ELR (cell line): ENCODE measurements at places on chromosomes 1 and 21.

DNA sequence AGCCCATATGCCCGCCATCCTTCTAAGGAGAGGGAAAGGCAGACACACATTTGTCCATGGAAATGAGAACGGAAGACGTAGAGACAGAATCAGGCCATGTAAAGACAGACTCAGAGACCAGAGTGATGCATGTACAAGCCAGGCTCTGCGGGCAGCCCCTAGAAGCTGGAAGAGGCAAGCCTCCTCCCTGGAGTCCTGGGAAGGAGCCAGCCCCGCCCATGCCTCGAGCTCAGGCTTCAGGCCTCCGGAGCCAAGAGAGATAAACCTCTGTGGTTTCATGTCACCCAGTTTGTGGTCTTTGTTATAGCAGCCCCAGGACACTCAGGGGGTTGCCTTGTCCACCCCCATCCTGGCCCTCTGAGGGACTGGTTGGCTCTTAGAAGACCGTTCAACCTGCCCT, 11.6 kb downstream of the PDE9A start:
- DNase-seq = no peak

DNA sequence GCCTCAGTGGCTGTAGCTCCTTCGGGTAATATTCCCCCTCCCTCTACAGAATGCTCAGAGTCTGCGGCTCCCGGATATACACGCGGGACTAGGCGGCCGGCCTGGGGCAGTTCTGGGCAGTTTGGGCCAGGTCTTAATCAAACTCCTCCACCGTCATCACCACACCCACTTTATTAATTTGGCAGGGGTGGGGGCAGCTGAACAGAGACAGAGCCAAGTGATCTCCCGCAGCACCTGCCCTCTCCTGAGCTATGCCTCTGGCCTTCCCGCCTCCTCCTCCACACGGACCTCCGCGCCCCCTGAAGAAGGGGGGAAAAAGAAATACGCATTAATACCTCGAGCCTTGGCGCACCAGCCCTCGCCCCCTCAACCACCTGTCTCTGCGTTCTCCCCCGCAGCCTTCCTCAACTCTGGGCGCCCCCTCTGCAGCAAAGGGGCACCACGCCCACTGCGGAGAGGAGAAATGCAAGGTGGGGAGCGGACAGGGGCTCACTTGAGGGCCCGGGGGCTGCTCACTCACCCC, 42.6 kb downstream of the CD34 start:
- peak; percentile 53 for DNase-seq

- DNase-seq = peak; percentile 55
These were observed 50.2 kb upstream of the DNAH14 start for GRCh38 chr1:224879162-224879803.

- DNase-seq = peak; percentile 86
These were observed 32.9 kb upstream of the DIPK1A start for GRCh38 chr1:92994105-92994712.

DNA sequence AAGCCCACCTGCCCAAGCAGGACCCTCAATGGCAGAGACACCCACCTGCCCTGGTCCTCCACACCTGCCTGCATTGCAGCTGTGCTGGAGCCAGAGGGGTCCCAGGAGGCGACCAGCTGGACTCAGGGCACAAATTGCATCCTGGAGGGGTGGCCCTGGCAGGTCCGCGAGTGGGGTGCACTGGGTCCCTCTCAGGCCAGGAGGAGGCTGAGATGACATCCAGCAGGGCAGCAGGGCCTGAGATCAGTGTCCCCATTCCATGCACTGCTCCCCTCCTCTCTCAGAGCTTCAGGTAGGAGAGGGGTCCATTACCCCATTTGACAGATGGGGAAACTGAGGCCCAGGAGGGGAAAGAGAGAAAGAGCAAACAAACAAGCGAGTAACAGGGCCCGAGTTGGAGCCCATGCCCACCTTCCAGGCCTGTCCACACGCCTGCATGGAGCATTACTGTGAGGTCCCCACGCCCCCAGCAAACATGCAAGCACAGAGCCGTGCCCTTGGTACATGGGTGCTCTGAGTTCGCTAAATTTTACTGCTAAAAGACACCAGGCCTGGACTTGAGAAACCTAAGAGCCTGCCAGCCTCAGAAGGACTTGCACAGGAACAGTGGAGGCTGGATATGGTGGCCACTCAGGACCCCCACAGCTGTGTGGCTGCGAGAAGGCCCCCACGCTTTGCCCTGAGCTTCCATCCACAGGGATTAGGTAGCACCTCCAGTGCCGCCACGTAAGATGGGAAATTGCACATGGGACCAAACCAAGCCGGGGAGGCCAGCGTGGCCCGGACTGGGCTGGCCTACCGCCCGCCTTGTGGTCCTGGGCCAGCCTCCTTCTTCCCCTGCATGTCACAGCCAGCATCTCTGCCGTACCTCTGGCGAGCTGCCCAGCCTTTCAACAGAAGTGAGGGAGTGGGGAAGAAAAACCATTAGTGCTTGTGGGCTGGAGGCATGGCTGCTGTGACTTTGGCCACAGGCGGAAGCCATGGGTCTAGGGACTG, 7.4 kb downstream of the WNT3A start:
- no peak for DNase-seq

DNA sequence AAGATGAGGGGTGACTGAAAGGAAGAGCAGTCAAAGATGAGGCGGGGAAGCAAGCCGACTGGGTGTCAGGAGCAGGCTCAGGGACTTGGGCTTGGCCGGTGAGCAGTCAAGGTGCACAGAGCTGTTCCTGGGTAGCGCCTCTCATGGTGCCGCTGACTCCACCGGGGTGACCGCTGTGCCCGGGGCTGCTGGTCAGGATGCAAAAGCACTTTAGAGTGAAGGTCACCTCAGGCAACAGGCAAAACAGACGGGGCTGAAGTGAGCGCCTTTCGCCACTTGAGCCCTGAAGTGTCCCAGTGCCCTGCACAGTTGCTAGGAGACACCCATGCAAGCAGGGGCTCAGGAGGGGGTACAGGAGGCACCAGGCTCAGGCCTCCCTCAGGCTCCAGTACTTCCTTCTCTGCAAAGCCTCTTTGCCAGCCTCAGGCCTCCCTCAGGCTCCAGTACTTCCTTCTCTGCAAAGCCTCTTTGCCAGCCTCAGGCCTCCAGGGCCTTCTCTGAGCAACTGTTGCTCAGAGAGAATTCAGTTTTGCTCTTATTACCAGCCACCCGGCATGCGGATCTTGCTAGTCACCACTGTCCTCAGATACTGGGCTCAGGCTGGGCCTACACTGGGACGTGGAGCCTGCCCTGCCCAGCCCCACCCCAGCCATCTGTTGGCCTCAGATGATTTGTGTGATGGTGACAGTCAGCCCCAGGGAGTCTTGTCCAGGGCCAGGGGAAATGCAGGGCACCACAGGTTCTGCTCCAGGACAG, 99.7 kb upstream of the IRF2BP2 start:
- no peak for DNase-seq

- DNase-seq = no peak
These were observed 13.0 kb upstream of the MAP3K7CL start for GRCh38 chr21:29117372-29117955.

DNA sequence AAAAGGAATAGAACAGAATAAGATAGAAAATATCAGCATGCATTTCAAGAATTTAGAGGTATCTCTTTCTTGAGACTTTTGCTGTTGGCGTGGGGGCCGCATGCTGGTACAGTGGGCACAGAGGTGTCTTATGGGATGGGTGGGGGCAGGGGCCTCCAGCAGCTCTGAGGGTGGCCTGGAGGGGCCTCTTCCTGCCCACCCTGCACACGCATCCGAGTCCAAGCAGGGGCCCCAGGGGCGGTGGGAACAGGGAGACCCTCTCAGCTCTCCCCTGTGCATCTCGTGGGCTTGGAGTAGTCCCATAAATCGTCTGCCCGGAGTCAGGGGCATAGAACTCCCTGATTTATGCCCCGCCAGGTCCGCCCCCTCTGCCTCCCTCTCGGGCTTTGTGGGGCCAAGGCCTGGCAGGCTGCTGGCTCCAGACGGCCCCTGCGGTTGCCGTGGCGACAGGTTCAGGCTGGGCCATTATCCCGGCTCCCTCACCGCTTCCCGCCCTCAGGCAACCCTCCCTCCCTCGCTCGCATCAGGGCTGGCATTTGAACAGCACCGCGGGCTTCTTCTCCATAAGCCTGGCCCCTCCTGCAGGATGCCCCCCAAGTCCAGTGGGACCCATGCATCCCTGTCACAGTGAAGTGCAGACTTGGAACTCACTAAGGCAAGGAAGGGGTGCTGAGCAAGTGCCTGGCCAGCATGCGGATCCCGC, 133.2 kb upstream of the ZBTB40 start:
- DNase-seq = no peak

DNA sequence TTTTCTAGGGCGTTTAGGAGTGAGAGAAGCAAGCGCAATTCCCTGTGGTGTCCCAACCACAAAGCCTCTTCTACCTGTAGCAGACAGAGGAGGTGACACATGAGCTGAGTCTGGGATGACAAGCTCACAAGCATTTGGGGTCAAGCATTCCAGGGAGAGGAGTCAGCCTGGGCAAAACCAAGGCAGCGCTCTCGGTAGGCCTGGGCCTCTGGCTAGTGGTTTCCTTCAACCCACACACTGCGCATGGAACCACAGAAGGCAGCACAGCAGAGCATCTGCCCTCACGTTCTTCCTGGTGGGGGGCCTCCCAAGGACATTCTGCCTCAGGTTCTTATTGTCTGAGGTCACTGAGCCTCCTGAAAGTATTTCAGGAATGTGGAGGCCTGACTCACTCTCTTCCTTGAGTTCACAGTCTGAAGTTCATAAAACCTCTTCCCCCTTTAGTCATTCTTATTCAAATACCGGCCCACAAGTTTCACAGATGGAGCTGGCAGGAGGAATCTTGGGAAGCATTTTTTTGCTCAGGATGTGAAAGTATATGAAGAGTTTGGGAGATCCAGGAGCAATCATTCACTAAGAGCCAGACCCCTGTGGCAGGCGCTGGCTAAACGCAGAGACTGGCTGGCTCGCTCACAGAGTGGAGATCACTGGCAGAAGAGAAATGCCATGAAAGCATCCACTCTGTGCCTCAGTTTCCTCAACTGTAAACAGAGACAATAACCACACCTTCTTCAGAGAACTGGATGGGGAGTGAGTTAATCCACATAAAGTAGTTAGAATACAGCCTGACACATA, 26.8 kb downstream of the CCN1 start:
- peak; percentile 100 for DNase-seq

GRCh38 chr1:58460469-58460868, 86.1 kb downstream of the OMA1 start:
- DNase-seq = peak; percentile 22

GRCh38 chr1:230270559-230271281, 155.4 kb downstream of the PGBD5 start:
- DNase-seq = no peak

DNA sequence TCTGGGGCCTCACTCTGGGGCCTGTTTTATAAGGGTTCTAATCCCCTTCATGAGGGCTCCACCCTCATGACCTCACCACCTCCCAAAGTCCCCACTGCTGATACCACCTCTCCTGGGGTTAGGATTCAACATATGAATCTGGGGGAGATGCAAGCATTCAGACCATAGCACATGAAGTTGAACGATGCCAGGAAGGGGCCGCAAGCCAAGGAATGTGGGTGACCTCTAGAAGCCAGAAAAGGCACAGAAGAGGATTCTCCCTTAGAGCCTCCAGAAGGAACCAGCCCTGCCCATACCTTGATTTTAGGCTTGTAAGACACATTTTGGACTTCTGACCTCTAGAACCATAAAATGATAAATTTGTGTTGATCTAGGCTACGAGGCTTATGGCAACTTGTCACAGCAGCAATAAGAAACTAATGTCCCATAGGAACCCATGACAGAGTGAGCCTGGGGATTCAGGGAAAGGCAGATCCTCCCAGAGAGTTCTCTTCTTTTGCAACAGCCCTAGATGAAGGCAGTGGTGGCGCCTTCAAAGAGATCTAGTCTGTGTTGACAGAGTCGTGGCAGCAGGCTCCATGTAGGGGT, 27.9 kb downstream of the TRIM67 start:
- no peak for DNase-seq

GRCh38 chr1:26069941-26070295, 2.5 kb upstream of the TRIM63 start:
- DNase-seq = no peak

DNA sequence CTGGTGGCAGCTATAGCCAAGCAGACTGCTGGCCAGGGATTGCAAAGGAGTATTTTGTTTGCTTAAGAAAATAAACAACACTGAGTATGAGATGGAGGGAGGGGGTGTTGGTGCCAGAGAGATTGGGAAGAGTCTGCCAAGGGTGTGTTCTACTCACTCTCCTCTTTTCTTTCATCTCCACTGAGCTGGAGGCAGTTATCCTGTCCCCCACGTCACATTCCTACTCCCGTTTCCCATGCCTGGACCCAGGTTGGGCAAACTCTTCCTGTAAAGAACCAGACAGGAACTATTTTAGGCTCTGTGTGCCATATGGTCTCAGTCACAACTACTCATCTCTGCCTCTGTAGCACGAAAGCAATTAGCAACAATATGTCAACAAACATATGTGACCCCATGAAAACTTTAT, 1.4 kb upstream of the IL24 start:
- DNase-seq = peak; percentile 42

GRCh38 chr1:231940701-231941100, 314.1 kb downstream of the DISC1 start:
- DNase-seq = no peak

DNA sequence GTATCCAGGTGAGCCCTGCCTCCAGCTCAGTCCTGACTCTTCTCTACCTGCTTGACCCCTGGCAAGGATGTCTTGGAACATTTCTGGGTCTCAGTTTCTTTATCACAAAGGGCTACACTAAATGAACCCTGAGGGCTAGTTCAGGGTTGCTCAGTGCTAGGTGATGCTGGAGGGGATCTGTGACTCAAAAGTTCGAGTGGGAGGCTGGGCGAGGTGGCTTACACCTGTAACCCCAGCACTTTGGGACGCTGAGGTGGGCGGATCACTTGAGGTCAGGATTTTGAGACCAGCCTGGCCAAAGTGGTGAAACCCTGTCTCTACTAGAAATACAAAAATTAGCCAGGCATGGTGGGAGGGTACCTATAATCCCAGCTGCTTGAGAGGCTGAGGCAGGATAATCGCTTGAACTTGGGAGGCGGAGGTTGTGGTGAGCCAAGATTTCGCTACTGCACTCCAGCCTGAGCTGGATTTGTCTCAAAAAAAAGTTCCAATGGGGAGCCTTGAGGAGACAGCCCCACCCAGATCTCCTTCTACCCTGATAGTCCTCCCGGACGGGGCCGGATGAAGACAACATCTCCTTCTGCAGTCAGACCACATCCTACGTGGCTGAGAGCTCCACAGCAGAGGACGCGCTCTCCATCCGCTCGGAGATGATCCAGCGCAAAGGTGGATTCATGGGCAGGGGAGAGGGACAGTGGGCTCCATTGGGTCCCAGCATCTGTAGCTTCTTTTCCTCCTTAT, 48.9 kb downstream of the YARS1 start:
- DNase-seq = no peak

GRCh38 chr1:81111818-81112217, 688.9 kb upstream of the ADGRL2 start:
- DNase-seq = peak; percentile 41
